Tibial nerve (tissue), 4 donors: ENCODE measurements at places on chromosomes 2 and 18.

- no peak for DNase-seq
Observed at GRCh38 chr2:224466304-224466895, 64.5 kb upstream of the FAM124B start.

DNA sequence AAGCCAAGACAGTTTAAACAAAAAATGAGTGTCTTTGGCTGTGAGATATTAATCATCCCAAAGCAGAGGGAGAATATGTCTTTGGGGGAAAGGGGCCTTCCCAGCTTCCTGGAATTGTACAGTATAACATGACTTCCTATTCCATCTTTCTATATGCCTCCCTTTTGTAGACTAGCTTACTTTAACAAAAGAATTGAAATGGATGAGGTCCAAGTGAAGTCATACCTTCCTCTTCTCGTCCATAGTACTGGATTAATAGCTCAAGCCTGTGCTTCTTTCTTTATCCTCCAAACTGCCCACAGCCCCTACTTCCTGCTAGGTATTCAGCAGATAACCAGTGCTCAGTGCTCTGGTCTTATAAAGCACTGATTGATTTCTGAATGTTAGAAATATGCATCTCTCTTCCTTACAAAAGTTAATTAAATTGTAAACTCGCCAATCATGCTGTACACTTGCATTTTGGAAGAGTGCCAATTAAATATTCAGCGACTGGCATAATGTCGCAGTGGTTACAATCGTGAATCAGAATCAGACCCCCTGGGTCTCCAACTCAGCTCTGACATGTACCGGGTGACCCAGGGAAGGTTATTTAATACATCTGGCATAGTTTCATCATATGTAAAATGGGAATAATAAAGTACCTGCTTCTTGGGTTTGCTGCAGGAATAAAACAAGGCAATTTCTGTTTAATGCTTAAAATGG is 325.1 kb downstream of the RND3 start:
- no peak for DNase-seq

GRCh38 chr2:199703199-199703598 is 147.8 kb downstream of the FTCDNL1 start:
- DNase-seq, result no peak

DNA sequence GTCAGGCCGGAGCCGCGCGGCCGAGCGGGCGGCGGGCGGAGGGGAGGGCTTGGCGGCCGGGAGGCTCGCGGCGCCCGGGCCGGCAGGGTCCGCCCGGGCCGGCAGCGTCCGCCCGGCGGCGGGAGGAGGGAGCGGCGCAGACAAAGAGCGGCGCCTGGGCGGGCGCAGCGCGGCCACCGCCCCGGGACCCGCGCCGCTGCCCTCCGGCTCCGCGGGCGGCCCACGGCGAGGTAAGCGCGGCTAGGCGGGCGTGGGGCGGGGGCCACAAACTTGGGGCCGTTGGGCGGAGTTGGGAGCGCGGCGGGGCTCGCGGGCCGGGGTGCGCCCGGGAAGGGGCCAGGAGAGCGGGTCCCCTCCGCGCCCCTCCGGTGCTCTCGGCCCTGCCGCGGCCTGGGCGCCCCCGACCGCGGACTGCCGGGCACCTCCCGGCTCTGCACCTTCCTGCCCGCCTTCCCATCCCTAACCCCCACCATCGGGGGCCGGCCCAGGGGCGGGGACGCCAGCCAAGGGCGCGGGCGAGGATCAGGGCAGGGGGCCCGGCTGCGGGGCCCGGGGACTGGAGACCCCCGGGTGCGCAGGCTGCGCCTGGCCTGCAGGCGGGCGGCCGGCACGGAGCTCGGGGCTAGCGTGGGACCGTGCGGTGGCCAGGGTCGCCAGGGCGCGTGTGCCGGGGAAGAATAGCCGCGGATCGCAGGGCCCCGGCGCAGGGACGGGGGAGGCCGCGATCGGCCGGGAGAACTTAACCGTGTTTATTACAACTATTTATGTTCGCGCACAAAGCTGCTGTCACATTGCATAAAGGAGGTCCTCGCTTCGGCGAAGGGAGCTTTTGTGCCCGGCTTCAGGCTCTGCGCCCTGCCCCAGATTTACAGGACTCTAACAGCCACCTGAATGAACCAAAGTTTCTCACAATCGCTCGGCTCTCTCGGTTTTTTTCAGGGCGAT is at the start of gene NCK2:
NCK2 (plus strand) TSS at position 4 of the 945 bp plus-strand sequence. CDS start 110,152 bp downstream, outside the sequence.
- no peak for DNase-seq

GRCh38 chr2:28643911-28644334 is 107.7 kb upstream of the PPP1CB start:
- no peak for DNase-seq

DNA sequence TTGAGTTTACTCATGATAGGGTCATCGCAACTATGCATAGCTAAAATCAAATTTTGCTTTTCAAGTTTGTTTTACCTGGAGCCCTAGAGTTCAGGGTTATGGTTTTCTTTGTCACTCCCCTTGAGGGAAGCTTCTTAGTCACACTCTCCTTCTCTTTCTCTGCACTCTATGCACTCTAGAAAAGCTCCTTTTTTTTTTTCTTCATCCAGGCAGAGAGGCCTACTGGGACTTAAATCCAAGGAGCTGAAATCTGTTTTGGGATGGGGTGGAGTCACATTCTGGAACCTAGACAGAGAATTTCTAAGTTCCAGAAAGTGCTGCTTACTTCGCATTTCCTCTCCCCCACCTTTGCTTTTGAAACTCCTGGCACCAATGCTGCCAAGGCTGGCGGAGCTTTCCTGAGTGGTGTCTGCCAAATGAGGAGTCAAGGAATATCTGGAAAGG is 19.1 kb upstream of the IL18R1 start:
- DNase-seq, result no peak

DNA sequence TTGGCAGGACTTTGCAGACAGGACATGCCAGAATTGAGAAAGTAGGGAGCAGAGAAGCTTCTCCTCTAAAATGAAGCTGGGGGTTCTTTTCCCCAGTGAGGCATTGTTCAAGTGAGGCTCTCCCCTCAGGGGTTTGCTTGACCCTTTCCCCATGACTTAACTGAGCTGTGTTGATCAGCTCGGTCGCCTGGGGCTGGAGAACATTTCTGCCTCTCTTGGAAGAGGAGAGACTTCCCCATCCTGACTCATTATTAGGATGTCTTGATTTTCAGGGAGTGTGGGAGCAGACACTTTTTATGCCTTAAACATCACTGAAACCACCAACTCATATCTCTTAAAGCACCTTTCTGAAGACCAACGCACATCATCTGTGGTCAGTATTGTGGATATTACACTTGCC is 27.9 kb upstream of the GLI2 start:
- DNase-seq, result no peak

- DNase-seq, result no peak
Observed at GRCh38 chr18:79529991-79530390, 134.3 kb downstream of the NFATC1 start.

DNA sequence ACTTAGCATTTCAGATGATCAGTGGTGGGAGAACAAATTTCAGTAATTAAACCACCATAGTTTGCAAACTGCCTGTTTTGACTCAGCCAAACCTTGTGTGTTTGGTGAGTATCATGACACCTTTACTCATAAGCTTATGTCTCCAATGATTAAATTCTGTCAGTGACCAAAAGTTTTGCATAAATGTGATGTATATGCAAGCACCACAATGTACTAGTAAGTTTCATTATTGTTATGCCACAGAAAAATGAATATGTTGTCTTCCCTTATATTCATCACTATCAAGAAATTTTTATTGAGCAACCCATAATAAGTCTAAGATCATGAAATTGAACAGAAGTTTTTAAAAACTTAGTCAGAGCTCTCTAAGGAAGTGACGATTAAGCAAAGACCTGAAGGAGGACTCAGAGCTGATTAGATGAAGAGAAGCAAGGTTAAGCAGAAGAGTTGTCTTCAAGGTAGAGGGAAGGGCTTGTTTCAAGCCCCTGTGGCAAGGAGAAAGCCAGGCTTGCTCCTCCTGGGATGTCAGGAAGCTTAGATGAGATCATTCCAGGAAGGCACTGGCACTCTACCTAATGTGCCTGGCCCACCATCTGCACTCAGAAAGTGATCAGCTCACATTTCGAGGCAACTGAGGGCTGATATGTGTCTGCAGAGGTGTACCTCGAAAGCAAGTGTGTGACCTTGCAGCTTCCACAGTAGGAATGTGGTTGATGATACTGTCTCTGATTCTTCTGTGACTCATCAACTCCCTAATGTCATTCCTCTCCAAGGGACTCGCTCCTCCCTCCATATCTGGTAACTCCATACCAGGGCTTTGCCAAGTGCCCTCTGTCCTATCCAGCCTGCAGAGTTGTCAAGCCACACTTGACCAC is 54.7 kb downstream of the KCTD18 start:
- no peak for DNase-seq

DNA sequence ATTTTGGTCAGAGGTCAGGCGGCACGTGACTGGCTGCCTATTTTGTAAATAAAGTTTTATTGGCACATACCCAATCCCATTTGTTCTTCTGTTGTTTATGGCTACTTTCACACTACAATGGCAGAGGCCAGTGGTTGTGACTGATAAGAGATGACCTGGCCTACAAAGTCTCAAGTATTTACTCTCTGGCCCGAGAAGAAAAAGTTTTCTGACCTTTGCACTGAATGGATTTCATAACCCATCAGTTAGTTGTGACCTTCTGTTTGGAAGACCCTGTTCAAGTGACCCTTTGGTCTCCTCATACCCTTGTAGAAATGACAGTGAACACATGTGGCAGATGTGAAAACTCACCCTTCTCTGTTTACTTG is 121.4 kb upstream of the MGAT5 start:
- DNase-seq, result no peak

DNA sequence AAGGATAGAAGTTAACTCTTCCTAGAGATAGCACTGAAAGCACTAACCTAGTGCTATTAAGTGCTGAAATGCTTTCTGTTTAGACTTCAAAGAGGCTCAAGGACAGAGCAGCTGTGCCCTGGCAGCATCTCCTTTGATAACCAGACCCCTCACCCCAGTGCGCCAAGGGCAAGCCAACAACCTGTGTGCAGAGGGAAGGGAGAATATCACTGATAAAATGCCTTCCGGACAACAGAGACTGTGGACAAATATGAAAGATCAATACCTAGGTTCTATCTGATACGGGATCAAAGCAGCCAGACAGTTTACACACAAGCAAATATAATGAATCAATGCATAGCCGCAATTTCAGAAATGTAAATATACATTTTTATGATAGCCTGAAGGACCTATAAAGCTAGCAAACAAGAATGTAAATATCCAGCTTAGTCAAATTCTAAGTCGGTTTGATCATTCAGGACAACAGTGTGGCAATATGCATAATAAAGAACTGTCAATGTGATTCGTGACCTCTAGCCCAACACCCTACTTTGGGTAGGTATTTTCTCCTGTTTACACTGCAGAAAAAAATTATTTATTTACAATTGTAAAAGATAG is 91.8 kb upstream of the RFX8 start:
- no peak for DNase-seq

DNA sequence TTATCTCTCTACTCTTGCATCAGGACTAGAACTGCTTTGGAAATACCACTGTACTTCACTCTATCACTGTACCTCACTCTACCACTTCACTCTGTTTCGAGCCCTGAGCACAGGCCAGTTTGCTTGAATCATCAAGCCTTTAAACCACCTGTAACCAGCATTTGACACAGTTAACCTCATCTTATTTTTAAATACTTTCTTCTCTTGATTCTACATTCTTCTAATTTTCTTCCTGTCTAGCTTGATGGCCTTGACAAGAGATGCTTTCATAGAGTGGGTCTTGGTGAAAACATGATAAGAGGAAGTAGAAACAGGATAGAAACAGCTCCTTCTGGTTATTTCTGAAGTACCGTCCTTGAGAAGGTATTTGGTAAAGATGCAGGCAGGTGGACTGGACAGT is 78.1 kb downstream of the SPIRE1 start:
- DNase-seq, result no peak

GRCh38 chr2:11344342-11344955 is at the start of gene ROCK2:
Gene ROCK2, minus strand, starts transcription at chr2:11344636. Its CDS starts 500 bp downstream, at chr2:11344136.
- peak; percentile 77 for DNase-seq

DNA sequence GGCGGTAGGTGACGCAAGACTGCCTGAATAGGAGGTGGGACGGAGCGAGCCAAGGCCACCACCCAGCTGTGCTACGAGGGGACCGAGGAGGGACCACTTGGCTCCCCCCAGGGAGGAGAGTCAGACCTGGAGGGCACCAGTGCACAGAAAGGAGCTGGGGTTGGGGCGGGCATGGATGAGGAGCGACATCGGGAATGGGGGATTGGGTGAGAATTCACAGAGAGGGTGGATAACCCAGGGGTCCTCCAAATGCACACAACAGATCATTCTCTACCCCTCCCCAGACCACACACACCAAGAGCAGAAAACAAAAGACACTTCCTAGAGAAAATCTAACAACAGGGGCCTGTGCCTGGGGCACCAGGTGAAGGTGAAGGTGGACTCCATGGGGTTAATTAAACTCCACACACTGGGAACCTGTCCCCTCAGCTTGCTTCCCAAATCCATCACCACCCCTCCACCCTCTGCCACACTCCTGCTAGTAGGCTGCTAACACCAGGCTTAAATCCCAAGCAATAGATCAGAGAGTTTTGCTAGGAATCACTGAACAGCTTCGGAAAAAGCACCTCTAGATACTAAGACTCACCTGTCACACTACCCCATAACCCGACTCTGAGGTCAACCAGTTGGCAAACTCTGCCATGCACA is 274.6 kb downstream of the EIPR1 start:
- no peak for DNase-seq

GRCh38 chr2:105328281-105329196 is 996 bp downstream of the TGFBRAP1 start:
- DNase-seq, result peak; percentile 36

- no peak for DNase-seq
Observed at GRCh38 chr2:66915237-66915636, 480.3 kb downstream of the MEIS1 start.

- peak; percentile 27 for DNase-seq
Observed at GRCh38 chr2:68774569-68775271, 40.1 kb downstream of the ARHGAP25 start.

DNA sequence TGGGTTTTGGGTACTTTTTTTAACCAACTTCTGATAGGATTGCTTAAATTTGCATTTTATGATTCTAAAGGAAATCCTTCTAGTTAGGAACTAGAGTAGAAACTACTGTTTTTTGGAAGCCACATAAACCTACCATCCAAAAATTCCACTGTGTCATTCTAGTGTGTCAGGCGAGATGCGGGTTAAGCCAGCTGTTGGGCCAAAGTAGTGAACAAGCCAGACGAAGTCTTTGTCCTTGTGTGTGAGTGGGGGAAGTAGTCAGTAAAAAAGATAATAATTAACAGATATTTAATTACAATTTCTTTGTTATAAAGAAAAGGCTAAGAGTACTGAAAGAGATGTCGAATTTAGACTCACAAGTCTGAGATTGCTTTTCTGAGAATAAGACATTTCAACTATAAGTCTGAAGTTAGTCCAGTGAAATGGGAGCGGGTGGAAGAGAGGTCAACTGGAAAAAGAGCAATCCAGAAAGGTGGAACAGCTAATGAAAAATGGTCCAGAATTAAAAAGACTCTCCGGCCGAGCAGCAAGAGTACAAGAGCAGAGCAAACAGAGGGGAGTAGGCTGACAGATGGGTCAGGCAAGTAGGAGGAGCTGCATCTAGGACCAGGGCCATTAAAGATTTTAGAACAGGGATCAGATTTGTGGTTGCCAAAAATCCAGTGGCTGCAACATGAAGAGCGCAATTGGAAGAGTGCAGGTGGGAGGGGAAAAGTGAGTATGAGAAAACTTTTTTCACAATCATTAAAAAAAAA is 1.5 kb downstream of the EPB41L5 start:
- DNase-seq, result no peak

- no peak for DNase-seq
Observed at GRCh38 chr2:12412898-12413305, 303.8 kb upstream of the TRIB2 start.
